ENCODE measurements at places on chromosomes 2 and 18.
A peak's percentile ranks its signal among the peaks of the same experiment; 100 is the strongest.

DNA sequence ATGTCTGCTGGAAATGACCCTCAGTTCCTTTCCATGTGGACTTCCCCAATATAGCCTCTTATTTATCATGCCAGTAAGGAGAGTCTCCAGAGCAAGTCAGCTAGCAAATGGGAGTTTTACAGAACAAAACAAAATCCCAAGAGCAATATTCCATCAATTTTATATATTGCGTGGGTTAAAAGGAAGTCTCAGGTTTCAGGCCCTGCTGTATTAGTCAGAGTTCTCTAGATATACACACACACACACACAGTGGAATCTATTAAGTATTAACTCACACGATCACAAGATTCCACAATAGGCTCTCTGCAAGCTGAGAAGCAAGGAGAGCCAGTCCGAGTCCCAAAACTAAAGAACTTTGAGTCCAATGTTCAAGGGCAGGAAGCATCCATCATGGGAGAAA, 102.8 kb upstream of the MAP2 start:
- DNase-seq, result no peak

GRCh38 chr18:7452331-7452730, 114.8 kb upstream of the PTPRM start:
- peak; percentile 4 for DNase-seq

DNA sequence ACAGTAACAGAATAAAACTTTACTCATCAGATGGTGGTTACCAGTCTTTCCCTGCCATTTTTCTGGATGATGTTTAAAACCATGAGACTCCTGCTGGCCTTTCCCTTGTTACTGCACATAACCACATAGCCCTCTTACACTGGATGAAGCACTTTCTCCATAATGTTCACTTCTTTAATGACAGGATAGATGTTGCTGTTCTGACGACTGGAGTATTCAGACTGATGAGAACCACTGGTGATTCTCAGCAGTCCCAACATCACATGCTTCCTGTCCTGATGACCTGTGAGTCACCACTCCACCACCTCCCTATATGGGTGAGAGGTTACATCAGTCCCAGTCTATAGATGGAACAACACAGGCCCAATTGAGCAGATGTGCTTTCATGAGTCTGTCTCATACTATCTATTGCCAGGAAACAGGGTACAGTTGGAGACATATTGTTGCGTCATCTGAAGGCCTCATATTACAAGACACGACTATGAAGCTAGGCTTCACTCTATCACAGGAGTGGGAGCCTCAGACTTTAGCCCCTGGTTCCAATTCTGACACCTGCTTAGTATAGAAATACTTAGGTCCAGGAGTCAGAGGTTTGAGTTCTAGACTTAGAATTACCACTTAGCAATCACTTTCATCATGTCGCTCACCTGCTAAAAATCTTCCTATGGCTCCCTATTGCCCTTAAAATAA, 145.7 kb upstream of the KLF7 start:
- peak; percentile 78 for DNase-seq

- no peak for DNase-seq
Observed at GRCh38 chr2:204950695-204951346, 405.5 kb downstream of the PARD3B start.

- no peak for DNase-seq
Observed at GRCh38 chr2:16860627-16861026, 195.0 kb upstream of the CYRIA start.

GRCh38 chr18:28269750-28270149, 92.8 kb upstream of the CDH2 start:
- no peak for DNase-seq

DNA sequence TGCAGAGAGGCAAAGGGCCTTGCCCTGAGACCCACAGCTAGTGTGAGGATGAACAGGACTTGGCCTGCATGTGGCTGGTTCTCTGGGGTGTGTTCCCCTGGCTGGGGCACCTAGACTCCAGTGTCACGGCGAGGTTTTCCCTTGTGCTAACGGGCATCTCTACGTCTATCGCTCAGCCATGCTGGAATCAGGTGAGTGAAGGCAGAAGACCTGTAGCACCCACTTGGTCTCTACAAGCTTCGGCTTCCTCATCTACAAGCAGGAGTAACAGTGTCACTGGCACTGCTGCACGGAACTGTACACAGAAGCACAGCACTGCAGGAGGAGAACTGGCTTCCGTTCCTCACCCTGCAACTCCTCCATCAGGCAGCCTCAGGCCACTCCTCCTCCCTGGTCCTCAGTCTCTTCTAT, 30.6 kb downstream of the HS1BP3 start:
- DNase-seq, result no peak

GRCh38 chr18:61823595-61823994, 69.2 kb downstream of the RNF152 start:
- DNase-seq, result no peak

DNA sequence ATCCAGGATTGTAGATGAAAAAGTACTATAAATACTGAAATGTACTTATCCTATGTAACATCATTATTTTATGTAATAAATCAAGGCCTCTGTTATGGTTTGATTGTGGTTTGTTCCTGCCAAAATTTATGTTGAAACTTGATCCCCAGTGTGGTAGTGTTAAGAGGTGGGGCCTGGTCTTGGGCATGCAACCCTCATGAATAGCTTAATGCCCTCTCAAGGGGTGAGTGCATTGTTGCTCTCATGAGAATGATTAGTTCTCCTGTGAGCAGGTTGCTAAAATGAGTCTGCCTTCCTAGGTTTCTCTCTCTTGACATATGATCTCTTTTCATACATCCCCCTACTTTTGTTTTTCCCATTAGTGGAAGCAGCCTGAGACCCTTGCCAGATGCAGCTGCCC, 915.4 kb downstream of the TSN start:
- DNase-seq, result no peak

DNA sequence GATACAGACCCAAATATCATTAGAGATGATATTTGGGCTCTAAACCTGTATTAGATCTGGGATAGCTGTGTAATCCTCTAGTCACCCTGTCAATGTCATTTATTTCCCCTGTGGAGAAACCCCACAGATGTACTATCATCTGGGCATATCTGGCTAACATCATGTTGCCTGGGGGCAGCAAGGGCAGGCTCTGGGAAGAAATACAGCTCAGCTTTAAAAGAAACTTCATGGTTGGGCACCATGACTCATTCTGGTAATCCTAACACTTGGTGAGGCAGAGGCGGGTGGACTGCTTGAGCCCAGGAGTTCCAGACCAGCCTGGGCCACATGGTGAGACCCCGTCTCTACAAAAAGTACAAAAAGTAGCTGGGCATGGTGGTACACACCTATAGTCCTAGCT, 282.5 kb downstream of the SLC8A1 start:
- DNase-seq, result no peak

DNA sequence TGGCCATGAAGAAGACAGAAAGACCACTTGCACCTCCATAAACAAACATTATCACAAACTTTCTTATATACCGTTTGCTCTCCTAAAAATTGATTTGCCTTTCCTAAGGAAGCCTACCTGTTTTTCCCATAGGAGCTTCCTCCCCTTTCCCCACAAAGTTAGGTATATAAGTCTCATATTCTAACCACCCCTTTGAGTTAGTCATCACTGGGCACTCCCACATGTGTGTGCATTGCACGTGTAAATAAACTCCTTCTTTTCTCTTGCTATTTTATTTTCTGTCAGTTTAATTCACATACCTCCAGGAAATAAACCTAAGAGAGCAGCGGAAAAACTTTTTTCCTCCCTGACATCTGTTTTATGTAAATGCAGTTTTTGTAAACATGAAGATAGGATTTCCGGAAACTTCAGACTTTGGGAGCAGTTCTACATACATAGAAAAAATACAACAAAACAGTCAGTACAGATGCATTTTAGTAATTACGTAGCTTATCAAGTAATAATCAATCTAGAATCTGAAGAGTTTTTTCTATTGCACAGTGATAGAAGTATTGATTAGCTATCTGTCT, 46.6 kb downstream of the PLCL1 start:
- no peak for DNase-seq

DNA sequence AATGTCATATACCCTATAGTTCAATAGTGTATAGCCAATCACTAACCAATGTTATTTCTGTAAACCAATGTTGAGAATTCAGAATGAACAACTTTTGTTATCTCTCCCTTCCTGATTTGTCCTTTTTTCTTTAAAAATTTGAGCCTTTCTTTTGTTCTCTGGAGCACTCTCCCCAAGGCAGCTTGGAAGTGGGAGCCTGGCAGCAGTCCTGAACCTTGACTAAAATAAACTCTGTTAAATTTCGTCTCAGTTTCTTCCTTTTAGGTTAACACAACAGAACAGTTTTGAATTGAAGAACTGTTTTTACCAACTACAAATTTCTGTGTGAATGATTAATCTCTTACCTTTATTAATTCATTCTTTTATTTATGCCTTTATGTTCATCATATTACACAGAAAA, 35.9 kb downstream of the CD302 start:
- DNase-seq, result no peak

- DNase-seq, result no peak
Observed at GRCh38 chr2:168559187-168559586, 103.1 kb downstream of the CERS6 start.

- DNase-seq, result peak; percentile 1
Observed at GRCh38 chr18:76805221-76805620, 17.1 kb upstream of the ZNF236 start.

Data from NCI-H1694 treated with DMSO at 0.1 percent for 48 hours (cell line).